ENCODE measurements at places on chromosomes 6 and 20.

DNA sequence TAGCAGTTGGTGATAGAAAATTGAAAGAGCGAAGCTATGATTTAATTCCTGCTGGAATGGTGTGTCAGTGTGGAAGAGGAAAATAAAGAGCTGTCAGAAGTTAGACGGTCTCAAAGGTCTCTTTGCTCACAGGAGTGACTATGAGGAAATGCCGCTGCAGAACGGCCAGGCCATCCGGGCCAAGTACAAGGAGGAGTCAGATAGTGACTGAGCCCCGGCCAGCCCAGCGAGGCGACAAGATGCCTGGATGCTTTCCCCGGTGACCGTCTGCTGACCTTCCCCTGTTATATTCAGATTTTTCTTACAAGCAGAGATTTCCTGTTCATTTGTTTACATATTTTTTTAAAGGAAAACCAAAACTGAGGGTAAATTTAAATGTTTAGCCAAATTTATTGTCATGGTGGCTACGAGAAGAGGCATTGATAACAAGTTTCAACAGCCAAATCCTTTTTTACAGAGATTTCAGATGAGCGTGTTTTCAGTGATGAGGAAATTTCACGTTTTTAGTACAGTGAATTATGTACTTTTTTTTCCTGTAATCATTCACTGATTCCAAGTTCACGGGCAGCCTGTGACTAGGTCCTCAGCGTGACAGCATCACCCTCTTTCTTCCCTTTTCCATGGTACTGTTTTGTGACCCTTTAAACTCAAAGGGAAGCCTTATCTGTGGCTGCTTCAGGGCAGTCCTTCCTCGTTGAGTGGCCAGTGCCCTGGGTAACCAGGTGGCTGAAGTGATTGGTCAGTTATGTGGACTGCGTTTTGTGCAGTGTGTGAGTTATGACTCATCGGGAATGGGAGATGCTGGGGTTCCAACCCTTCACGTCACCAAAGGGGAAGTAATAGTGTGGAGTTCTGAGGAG lies 12.6 kb downstream of the DYNLT1 start:
- no peak for DNase-seq

GRCh38 chr6:56076033-56076432 lies 171.3 kb downstream of the COL21A1 start:
- DNase-seq, result no peak

- no peak for DNase-seq
These were observed 129.5 kb upstream of the SUPT3H start for GRCh38 chr6:45507186-45507585.

GRCh38 chr20:1933465-1933870 lies 38.3 kb downstream of the SIRPA start:
- DNase-seq, result peak; percentile 71

GRCh38 chr6:137749696-137750211 lies 117.3 kb upstream of the TNFAIP3 start:
- DNase-seq, result no peak

DNA sequence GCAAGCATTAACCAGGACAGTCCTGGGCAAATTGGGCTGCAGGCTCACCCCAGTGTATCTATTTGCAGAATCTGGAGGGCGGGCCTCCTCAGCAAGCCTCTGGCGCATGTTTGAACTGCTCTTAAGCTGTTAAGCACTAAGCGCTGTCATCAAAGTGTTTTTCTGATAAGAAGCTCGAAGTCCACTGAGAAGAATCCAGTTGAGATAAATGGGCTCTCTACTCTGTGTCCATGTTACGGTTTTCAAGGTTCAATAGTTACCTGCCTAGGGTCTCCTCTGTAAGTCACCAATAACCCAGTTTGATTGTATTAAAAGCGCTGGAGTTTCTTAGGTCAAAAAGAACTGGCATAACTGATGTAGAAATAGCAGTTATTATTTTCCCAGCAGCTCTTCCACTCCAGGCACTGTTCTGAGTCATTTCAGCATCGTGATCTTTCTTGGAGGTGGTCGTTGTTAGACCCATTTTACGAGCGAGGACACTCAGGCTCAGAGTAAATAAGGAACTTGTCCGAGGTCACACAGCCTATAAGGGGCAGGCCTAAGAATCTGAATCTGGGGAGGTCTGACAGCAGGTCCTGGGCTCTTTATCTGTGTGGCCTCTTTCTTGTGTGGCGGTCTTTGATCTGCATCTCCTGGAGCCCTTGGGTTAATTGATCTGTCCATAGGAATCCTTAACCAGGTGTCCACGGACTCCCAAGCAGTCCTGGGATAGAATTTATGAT lies 207.4 kb upstream of the ZNF217 start:
- DNase-seq, result no peak

DNA sequence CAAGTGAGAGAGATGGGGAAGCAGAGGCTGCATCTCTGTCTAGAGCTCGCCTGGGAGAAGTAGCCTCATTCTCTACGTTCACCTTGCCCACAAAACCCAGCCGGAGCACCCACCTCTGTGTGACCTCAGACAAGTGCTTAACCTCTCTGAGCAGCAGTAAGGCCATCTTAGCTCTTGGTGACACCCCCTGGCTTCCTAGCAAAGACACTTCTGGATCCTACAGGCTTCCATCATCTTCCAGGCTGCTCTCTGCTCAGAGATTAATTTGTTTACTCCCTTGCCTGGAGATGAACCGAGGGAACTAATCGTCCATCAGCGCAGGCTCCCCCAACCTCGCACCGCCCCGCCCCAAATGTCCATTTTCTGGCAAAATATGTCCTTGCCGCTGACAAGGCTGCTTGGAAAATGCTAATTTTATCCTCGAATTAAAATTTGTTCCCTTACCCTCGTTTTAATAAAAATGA lies 24.0 kb upstream of the CTNNBL1 start:
- no peak for DNase-seq

DNA sequence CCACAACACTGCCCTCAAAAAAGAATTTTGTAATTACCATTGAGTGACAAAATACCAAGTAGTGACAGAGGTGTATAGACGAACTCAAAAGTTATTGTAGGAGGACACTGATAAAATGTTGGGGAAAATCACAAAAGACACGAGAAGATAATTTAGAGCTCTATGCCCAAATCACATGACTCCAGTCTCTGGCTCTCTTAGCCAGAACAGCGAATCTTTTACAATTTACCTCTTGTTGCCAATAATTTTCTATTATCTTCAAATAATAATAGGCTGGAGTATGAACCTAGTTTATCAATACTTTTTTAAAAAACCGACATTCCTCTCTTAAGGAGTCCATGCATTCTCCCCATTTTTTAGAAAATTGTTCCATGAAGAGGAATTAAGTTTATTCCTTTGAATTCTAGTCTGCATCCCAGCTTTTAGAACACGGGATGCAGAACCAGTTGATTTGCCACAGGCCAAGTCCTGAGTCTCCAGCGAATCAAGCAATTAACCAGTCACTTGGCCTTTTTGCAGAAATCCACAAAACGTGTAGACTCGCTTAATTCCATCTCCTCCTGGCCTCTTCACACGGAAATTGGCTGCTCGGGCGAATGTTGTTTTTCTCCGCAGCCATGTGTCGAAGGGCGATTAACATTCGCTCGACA lies 507 bp upstream of the RIPPLY2 start:
- DNase-seq, result no peak

DNA sequence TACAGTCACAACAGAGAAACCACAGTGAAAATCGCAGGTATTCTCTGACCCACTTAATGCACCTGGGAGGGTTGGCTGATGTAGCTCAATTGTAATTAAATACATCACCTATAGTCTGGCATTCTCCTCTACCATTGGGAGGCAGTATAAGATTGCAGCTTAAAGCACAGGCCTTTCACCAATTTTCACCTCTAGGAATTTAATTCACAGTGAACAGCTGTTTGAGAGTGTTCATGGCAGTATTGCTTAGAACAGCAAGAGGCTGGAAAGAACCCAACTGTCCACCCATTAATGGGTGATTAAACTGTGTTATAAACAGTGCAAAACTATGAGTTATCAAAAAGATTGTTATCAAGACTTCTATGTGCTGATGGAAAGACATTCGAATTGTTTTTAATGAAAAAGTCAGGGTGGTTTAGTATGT lies 2.0 kb downstream of the EDEM2 start:
- peak; percentile 68 for DNase-seq

DNA sequence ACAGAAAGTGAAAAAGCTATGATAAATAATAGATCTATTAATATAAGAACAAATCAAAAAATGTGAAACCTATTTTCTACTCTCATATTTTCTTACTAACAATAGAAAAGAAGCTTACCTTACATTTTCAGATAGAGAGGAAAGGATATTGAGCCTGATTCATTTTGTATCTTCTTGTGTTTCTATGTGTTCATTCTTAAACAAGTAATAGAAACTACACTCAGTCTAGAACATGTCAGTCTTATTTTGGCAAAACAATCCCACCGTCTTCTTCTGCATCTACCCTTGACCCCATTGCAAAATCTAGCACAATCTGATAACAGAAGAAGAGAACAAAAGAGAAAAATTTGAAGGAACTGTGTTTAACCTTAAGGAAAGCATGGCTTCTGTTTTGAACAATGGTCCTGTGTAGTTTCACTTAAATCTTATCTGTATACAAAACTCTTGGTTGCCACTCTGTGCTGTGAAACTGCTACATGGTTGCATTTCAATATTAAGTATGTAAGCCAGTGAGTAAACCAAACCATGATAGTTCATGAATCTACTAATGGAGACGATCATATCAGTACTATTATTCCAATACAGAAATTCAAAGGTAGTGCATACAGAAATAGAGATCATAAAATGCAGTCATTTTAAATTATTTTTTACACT lies 69.5 kb upstream of the LGSN start:
- no peak for DNase-seq

- no peak for DNase-seq
These were observed 601.5 kb upstream of the NRSN1 start for GRCh38 chr6:23524548-23524947.

- DNase-seq, result peak; percentile 44
These were observed 4.4 kb downstream of the AMD1 start for GRCh38 chr6:110878751-110879522.

GRCh38 chr6:163310096-163310972 lies 104.2 kb upstream of the QKI start:
- DNase-seq, result no peak

GRCh38 chr20:36642136-36642535 lies 3.9 kb downstream of the SLA2 start:
- DNase-seq, result no peak

GRCh38 chr6:54135665-54136369 lies 24.6 kb downstream of the MLIP start:
- DNase-seq, result peak; percentile 42

DNA sequence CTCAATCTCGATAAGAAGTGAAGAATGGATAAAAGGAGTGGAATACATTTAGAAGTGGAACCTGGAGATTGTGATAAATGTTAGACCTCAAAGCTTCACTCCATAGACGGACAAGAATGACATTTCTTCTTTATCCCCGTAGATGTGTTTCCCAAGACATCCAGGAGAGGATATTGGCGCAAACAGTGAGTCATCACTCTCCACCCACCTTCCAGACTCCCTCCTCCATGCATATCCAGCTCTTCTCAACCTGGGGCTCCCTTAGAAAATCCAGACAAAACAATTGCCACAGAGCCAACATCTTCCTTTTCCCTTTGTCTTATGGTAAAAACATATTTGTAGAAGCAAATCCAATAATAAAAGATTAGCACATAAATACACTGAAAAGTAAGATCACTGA lies 586.1 kb downstream of the PTPRT start:
- no peak for DNase-seq

DNA sequence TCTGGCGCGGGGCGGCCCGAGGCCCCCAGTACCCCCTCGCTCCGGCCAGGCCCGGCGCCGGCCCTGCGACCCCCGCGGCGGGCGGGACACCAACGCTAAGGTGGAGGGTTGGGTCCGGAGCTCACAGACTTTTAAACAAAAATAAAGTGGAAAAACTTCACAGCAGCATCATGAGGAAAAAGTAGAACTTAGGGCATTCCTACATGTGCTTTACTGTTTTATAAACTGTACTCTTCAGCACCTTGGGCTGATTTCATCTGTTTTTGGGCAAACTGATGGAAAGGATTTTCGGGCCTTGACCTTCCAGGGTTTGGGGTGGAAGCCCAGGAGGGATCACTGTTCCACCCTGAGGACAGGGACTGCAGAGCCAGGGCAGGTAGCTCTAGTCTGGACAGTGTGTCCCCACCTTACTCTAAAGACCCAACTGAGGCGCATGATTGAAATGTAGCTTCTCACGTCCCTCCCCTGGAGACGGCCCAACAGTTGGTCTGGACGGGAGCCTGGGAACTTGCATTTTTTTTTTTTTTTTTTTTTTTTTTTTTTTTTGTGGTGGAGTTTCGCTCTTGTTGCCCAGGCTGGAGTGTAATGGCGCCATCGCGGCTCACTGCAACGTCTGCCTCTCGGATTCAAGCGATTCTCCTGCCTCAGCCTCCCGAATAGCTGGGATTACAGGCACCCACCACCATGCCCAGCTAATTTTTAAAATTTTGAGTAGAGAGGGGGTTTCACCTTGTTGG lies 740 bp downstream of the NELFCD start:
- DNase-seq, result peak; percentile 64

GRCh38 chr6:34035161-34035560 lies 110.7 kb downstream of the GRM4 start:
- DNase-seq, result no peak

DNA sequence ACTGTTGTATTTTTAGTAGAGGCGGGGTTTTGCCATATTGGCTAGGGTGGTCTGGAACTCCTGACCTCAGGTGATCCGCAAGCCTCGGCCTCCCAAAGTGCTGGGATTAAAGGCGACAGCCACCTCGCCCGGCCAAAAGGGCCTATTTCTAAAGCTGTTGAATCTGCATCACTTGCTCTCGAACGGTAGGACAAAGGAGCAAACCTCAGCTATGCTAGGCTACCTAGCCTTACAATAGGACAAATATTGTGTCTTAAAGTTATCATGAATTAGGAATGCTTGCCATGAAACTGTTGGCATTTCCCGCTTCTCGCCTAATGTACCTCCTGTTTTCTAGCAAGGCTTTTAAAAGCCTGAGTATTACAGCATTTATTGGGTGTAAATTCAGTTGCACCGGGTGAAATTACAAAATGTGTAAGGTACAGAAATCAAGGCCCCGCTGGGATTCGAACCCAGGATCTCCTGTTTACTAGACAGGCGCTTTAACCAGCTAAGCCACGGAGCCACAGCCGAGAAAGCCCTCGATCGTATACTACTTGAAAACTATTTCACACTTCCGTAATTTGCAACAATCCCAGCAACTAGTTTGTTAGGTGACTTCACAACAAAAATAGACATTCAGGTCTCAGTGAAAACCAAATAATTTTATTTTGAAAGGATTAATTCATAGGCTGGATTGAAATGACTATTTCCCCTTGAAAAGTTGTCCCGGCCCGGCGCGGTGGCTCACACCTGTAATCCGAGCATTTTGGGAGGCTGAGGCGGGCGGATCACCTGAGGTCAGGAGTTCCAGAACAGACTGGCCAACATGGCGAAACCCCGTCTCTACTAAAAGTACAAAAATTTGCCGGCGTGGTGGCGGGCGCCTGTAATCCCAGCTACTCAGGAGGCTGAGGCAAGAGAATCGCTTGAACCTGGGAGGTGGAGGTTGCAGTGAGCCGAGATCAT lies 211.6 kb upstream of the ZNF184 start:
- peak; percentile 67 for DNase-seq

- peak; percentile 14 for DNase-seq
These were observed 2.6 kb upstream of the IYD start for GRCh38 chr6:150366118-150366778.

DNA sequence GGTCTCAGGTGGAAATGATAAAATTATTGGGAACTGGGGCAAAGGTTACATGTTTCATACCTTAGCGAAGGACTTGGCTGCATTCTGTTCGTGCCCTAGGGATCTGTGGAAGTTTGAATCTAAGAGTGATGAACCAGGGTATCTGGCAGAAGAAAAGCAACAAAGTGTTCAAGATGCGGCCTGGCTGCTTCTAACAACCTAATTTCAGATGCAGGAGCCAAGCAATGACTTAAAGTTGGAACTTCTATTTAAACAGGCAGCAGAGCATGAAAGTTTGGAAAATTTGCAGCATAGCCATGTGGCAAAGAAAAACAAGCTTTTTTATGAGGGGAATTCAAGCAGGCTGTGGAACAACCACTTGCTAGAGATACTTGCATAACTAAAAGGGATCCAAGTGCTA lies 73.5 kb downstream of the CD24 start:
- DNase-seq, result no peak
